ENCODE measurements at places on chromosomes 3 and 15.

DNA sequence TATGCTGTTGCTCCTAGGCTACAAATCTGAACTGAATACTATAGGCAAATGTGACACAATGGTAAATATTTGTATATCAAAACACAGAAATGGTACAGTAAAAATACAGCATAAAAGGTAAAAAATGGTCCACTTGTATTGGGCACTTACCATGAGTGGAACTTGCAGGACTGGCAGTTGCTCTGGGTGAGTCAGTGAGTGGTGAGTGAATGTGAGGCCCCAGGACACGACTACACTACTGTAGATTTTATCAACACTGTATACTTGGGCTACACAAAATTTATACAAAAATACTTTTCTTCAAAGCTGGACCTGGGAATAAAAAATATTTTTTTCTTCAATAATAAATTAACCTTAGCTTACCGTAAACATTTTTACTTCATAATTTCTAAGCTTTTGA, 41.6 kb upstream of the DUT start:
- ATAC-seq = no peak

DNA sequence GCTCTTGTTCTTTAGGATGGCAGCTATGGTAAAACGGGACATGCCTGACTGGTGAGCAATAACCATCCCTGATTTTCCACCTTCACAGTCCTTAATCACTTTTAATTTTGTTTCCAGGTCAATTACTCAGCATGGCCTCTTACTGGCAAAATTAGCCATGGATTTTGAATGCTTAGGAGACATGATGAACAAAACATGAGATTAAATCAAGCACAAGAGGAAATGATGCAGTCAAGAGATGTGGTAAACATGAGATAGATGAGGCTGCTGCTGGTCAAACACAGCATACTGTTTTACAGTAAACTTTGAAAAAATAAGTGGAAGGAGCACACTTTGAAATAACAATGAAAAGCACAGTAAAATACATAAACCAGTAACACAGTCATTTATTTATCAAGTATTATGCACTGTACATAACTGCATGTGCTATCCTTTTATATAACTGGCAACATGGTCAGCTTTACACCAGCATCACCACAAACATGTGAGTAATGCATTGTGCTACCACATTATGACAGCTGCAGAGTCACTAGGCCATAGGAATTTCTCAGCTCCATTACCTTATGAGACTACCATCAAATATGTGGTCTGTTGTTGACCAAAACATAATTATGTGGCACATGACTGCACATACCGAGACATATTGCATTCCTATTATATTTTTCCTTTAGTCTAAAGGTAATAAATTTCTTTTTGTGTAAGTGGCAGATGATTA, 30.1 kb upstream of the ZNF502 start:
- ATAC-seq = no peak

- ATAC-seq = no peak
These were observed 17.9 kb downstream of the TMEM43 start for GRCh38 chr3:14142567-14143270.

DNA sequence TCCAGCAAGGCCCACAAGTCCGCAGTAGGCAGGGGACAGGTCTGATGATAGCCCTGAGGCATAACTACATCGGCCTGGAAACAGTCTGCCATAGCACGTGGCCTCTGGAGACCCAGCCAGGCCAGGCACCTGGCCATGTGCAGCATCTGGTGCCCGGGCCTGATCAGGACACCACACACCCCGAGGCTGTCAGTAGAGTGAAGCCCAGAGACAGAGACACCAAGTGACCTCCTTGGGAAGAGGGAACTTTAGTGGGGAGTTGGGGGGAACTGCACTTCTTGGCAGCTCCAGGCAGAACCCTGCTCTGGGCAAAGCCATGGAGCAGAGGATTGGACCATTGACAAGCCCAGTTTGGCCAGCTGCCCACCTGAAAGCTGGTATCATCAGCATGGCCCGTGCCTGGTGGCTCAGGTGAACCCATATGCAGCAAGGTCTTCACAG, 1.2 kb downstream of the SHISA5 start:
- no peak for ATAC-seq

DNA sequence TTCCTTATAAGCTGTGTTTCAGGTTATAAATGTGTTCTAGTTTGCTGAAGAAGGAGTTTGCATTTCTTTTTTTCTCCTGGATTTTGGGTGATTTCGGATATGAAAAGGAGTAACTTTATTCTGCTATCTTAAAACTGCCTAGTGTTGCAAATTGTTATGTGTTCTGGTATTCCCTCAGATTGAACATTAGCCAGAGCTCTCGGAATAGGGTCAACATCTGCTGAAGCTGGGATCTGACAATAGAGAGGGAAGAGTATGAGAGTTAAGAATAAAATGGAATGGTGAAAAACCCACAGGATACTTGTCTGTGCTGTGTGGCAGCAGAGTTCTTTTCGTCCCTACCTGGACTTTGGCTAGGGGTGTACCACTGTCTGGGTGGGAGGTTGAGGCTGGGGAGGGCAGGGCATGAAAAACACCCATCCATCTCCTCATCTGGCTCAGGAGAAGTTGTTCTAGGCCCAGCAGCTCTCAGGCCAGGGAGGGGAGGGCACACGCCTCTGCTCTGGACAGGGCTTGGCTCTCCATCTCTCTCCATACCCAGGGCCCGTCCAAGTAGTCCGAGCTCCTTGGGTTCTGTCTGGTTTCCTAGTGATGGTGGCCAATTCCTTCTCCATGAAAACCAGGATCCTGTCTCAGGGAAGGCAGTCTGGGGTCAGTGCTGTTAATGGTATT, 13.2 kb downstream of the SPSB4 start:
- ATAC-seq = no peak

- no peak for ATAC-seq
These were observed 600.5 kb downstream of the EDEM1 start for GRCh38 chr3:5787861-5788488.

- ATAC-seq = no peak
These were observed 32.9 kb downstream of the AP3S2 start for GRCh38 chr15:89860891-89861290.

GRCh38 chr3:32424581-32425250, 33.1 kb downstream of the CMTM7 start:
- ATAC-seq = no peak

GRCh38 chr3:188442430-188442829, 288.5 kb downstream of the LPP start:
- ATAC-seq = no peak

DNA sequence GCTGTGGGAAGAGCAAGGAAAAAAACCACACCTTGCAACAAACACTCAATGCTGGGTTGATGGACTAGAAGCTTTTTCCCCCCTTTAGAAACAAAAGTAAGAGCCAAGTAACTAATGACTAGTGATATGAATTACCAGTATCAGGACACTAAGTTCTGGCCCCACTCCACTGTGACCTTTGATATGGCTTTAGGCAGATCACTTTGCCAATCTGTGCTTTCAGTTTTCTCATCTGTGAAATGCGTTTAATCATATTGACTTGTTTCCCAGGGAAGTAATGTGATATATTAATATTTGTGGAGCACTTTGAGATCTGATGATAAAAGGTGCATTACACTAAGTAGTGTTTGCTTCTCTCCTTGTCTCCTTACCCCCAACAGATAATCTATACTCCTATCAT, 319.3 kb upstream of the SATB1 start:
- ATAC-seq = no peak

DNA sequence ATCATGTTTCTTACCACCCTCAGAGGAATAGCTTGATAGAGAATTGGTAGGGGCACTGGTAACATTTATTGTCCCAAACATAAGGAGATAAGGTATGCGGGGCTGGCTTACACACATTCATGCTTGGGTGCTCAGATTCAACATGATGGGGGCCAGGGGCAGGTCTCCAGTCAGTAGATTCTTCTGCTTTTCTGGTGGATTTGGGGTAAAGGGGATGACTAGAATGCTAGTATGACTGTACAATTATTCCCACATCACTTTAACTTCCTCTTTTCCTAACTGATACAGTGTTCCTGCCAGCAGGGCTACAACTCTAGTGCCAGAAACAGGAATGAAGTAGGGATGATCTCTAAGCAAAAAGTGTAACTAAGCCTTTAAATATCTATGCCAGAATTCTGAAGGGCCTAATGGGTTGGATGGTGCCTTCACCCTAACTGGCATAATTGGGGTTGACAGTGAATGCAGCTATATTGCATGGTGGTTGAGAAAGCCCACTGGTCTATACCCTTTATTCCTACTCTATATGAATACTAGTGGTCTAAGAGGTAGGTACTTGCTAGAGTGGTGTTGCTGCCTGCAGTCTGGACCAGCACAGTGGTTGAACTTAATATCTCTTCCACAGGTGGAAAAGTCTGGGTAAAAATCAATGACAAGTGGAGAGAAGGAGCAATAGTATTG, 117.4 kb downstream of the IL12A start:
- no peak for ATAC-seq

- ATAC-seq = no peak
These were observed 5.9 kb downstream of the C3orf22 start for GRCh38 chr3:126552688-126553283.

GRCh38 chr15:56835718-56836171, 82.7 kb upstream of the TCF12 start:
- peak; percentile 69 for ATAC-seq

GRCh38 chr15:79881254-79881653, 15.6 kb downstream of the MTHFS start:
- no peak for ATAC-seq
